ENCODE measurements at places on chromosomes 7 and 10.

GRCh38 chr10:80502621-80503583, 34.8 kb upstream of the SH2D4B start:
- no peak for DNase-seq

DNA sequence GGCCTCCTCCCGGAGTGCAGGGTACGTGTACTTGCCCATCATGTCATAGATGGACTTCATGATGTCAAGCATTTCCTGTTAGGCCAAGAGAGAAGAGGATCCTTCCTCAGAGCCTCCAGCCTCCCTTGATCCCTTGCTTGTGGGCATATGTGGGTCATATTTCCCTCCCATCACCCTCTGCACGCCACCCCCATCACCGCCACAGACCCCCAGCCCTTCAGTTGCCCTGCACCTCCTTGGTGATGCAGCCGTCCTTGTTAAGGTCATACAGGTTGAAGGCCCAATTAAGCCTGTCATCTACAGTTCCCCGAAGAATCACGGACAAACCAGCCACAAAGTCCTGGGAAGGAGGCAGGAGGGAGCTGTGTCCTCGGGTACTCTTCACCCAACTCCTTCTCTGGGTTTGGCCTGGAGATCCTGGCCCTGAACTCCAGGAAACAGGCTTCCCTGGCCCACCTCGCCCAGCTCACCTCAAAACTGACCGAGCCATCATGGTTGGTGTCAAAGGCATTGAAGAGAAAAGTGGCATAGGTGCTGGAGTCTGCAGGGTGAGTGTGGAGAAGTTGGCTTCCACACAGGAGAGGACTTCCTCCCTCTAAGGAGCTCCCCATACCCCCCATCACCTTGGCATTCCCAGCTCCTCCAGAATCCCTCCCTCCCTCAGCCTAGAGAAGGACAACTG, 9.8 kb upstream of the OGA start:
- no peak for DNase-seq

GRCh38 chr7:41786944-41787343, 84.1 kb upstream of the INHBA start:
- DNase-seq = no peak

GRCh38 chr7:131197920-131198615, 129.6 kb upstream of the MKLN1 start:
- DNase-seq = no peak

DNA sequence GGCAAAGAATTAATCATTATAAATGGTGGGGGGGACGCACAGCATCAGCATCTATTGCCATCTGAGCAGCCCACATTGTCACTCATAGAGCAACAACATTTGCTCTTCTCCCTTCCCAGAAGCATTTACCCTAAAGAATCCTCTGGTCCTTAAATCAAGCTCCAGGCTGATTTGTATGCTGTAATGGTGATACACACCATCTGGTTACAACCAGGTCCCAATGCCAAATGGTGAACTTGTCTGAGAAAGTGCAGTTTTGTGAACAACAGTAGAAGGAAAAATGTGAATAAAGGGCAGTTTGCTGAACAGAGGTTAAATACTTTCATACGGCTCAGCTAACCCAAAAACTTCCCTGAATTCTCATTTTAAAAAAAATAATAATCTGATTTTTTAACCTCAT, 38.8 kb upstream of the TCF7L2 start:
- no peak for DNase-seq

GRCh38 chr10:59891349-59891748, 15.0 kb downstream of the CCDC6 start:
- DNase-seq = no peak

DNA sequence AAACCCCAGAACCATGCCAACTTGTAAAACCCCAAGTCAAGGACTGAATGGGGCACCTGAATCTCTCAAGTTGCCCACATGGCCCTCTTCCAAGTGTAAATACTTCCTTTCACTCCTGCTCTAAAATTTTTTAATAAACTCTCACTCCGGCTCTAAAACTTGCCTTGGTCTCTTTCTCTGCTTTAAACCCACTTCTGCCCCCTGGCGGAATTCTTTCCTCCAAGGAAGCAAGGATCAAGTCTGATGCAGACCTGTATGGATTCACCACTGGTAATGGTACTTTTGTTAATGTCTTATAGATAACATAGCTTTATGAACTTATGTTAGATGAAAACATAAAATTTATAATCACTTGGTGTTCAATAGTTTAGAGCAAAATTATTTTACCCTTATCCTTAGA, 33.8 kb downstream of the SLC16A9 start:
- DNase-seq = no peak

DNA sequence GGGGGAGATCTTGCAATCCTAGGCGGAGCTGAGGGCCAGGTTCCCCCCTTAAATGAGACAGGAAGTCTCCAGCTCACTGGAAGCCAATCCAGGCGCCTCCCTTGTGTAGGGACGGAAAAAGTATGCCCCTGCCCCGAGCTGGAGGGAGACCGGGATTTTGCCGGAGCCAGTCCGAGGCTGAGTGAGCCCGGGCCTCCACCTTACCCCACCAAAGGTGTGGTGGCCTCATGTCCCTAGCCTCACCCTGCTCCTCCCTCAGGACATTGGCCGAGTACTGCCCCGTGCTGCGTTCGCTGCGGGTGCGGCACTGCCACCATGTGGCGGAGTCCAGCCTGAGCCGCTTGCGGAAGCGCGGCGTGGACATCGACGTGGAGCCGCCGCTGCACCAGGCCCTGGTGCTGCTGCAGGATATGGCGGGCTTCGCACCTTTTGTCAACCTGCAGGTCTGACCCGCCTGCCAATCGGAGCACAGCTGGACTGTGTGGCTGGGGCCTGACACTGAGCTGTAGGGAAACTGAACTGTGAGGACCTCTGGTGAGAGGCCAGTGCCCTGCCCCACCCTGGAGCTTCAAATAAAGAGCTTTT, 2.0 kb downstream of the FBXL15 start:
- peak; percentile 66 for DNase-seq
